ENCODE measurements at places on chromosomes 16 and 17. TPM values are rescaled to one million over a fixed set of nuclear protein-coding genes. Genes with fewer than 3 reads are reported as not detected.

DNA sequence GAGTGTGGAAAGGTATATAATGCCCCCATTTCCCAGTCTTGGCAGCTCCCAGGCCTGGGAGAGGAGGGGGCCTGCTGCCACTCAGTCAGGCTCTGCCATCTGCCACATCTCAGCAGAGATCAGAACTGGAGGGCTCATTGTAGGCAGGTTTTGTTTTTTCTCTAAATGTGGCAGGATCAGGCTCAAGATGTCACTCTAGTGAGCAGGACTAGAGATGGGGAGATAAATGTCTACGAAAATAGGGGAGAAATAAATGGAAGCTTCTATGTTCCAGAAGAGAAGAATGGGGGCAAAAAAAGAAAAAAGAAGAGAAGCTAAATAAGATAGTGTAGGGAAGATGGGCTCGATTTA is 13.9 kb downstream of the NXPH3 start:
- DNase-seq: no peak
- H3K4me1 ChIP-seq: no peaks in the 10 kb centered on the region
- H3K27me3 ChIP-seq: no peaks in the 10 kb centered on the region
- no peak overlapping the region for H3K4me3 ChIP-seq

The MPV17L gene
- 0.20 TPM for total RNA-seq

The KRT27 gene
- total RNA-seq: not detected

The SBK1 gene
- 9.7 TPM for total RNA-seq

- no peaks in the 10 kb centered on the region for H3K27me3 ChIP-seq
- H3K36me3 ChIP-seq: peaks cover 17% of the 10 kb centered on the region
- no peak overlapping the region for H3K27ac ChIP-seq
- no peak overlapping the region for H3K4me3 ChIP-seq
- no peak for DNase-seq
Measured at GRCh38 chr16:75019007-75019406, 20.2 kb downstream of the ZNRF1 start.
